ENCODE measurements at places on chromosomes 11 and 22. TPM values are rescaled to one million over a fixed set of nuclear protein-coding genes. Genes with fewer than 3 reads are reported as not detected.

DNA sequence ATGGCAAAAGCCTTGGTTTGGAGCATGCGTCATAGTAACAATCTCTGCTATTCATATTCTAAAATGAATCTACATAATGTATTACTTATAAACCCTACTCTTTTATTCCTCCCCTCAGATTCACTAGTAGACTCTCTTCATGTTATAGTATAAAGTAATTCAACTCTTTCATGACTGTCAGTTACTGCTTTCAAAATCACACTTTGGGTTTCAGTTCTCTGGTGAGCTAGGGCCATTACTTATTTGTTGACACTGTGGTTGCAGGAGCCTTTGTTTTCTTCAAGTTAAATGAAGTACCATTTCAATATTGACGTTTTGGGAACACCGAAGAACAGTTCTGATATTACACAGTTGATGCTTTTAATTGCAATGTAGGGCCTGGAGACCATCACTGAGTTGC lies 378.4 kb downstream of the DDX10 start:
- no peak for ATAC-seq

Gene MUC6
- total RNA-seq, result not detected

GRCh38 chr22:19887256-19887985 lies 32.7 kb upstream of the GNB1L start:
- no peak for ATAC-seq

GRCh38 chr22:20904008-20904979 lies 12.9 kb upstream of the CRKL start:
- ATAC-seq, result peak; percentile 97

Gene KDM4D
- 0.32 TPM for total RNA-seq

- ATAC-seq, result no peak
Measured at GRCh38 chr11:130606178-130606577, 157.7 kb downstream of the ADAMTS15 start.

GRCh38 chr22:17108256-17109112 lies 12.7 kb downstream of the TMEM121B start:
- ATAC-seq, result no peak

- ATAC-seq, result no peak
Measured at GRCh38 chr11:119975561-119976152, 162.3 kb downstream of the TRIM29 start.

Gene FAM111B
- total RNA-seq, result 9.6 TPM

DNA sequence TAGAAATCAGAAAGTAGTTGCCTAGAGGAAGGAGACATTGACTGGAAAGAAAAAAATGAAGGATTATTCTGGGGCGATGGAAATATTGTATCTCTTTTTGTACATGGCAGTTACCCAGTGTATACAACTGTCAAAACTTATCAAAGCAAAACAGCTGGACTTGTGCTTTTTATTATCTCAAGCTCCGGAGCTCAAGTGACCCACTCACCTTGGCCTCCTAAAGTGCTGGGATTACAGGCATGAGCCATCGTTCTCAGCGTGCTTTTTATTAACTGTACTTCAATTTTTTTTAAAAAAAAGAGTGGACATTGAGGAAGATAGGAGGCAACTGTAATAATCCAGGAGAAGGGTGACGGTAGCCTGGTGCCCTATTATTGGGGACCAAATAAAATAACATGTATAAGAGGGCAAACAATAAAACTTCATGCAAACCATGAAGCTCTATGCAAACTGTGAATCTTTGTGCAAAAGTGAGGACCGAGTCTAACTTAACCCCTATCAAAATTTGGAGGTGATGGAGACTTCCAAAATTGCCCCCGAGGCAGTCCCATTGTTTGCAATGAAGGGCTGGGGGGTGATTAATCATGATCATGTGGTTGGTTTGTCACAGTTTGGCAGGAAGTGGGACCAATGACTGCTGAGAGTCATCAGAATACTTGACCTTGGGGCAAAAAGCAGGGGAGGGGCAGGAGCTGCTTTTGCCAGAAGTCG lies 23.5 kb downstream of the FZD4 start:
- ATAC-seq, result no peak

Gene KRTAP5-7
- 0.16 TPM for total RNA-seq
